MCF 10A (cell line): ENCODE measurements at places on chromosomes 1 and 21. TPM values are rescaled to one million over a fixed set of nuclear protein-coding genes. Genes with fewer than 3 reads are reported as not detected.
A peak's percentile ranks its signal among the peaks of the same experiment; 100 is the strongest.

LEFTY2 gene
- not detected in 2 replicates for total RNA-seq

LHX8 gene
- total RNA-seq: not detected in 2 replicates

CCDC27 gene
- not detected in 2 replicates for total RNA-seq

KCNE1 gene
- total RNA-seq: 0.14 and 0.20 TPM in 2 replicates

GRCh38 chr21:46603228-46603627, 1.7 kb downstream of the S100B start:
- peaks cover under 1% of the 10 kb centered on the region for H3K27me3 ChIP-seq
- no peaks in the 10 kb centered on the region for H3K36me3 ChIP-seq
- no peaks in the 10 kb centered on the region for H3K4me1 ChIP-seq

DNA sequence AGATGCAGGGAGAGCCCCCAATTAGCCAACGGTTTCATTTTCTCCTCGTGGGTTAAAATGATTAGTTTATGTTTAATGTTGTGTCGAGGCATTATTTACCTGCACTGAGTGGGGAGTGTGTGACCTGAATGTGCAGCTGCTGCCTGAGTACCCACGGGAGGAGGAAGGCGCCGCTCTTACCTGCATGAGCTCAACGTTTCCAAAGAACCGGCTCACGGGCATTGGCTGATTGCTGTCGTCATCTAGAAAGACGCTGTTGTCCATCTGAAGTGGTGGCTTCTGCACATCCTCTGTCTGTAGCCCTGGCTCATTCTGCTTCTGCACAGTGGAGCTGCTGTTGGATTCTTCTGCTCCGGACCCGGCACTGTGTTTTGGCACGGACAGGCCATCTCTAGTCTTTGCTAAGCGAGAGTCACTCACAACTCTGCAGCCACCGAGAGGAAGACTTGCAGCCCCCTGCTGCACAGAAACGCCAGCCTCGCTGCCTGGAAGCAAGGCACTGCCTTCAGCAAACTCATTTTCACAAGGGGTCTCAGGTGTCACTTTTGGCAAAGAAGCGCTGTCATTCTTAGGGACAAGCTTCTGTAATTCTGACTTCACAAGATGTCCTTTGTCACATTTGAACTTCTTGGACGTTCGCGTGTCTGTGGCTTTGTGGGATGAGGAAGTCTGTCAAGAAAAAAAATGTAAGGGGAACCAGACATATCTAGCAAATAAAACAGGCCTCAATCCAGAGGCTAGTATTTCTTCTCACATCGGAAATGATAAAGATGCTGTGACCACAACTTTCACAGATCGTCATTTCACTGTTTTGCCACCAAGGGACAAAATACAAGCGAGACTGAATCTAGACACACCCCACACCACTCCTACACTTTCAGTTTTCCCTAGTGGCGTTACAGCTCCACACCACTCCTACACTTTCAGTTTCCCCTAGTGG, 9.4 kb downstream of the C1orf174 start:
- H3K4me3 ChIP-seq: no peak overlapping the region
- no peak for DNase-seq
- H3K27ac ChIP-seq: no peak overlapping the region

- H3K27ac ChIP-seq: peak overlapping the region; percentile 99
- H3K36me3 ChIP-seq: peaks cover 8% of the 10 kb centered on the region
- H3K4me1 ChIP-seq: peaks cover 6% of the 10 kb centered on the region
- H3K27me3 ChIP-seq: no peaks in the 10 kb centered on the region
- DNase-seq: no peak
These were observed 57.0 kb downstream of the HLCS start for GRCh38 chr21:36909423-36909822.

- no peak overlapping the region for H3K27ac ChIP-seq
- H3K36me3 ChIP-seq: no peaks in the 10 kb centered on the region
- no peak for DNase-seq
- no peak overlapping the region for H3K4me3 ChIP-seq
- H3K4me1 ChIP-seq: peaks cover 14% of the 10 kb centered on the region
These were observed 235.2 kb downstream of the TRABD2B start for GRCh38 chr1:47761974-47762373.

DNA sequence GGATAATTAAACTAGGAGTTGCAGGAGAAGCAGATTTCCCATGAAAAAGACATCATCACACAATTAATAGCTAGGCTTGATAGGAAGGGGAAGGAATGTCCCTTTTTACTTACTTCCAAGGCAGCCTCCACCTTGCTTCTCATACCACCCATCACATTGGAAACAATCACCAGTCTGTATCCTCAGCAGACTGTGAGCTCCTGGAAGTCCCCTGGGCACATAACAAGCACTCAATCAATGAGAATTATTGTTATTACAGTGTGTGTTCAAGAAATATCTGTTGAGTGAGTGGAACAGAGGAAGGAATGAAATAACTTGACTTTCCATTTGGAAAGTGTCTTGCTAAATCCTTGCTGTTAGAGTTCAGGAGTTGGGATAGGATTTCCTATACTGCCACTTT, 36.2 kb downstream of the HIVEP3 start:
- H3K27me3 ChIP-seq: no peaks in the 10 kb centered on the region
- H3K36me3 ChIP-seq: no peaks in the 10 kb centered on the region
- no peak overlapping the region for H3K27ac ChIP-seq
- no peak for DNase-seq
- H3K4me1 ChIP-seq: no peaks in the 10 kb centered on the region
- H3K4me3 ChIP-seq: no peak overlapping the region

- H3K36me3 ChIP-seq: peaks cover 92% of the 10 kb centered on the region
- peak; percentile 38 for DNase-seq
- peaks cover 48% of the 10 kb centered on the region for H3K4me1 ChIP-seq
- peak overlapping the region; percentile 72 for H3K27ac ChIP-seq
- H3K27me3 ChIP-seq: no peaks in the 10 kb centered on the region
- peak overlapping the region; percentile 58 for H3K4me3 ChIP-seq
These were observed 48.0 kb downstream of the TOR3A start for GRCh38 chr1:179129702-179130473.

DNA sequence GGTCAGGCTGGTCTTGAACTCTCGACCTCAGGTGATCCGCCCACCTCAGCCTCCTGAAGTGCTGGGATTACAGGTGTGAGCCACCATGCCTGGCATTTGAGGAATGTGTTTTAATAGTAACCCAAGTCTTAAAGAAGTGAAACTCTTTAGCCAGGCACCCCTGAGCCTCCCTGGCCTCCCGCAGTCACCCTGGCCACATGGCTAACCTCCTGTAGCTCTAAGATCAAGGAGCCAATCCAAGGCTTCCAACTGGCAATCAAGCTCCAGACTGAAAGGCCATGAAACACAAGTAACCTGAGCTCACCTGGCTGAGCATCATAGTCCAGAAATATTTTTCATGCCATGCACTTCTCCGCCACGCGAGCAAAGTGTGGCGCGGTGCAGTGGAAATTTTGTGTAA, 84.3 kb downstream of the LTN1 start:
- no peaks in the 10 kb centered on the region for H3K4me1 ChIP-seq
- no peak for DNase-seq
- H3K27me3 ChIP-seq: no peaks in the 10 kb centered on the region
- no peak overlapping the region for H3K27ac ChIP-seq

- peak overlapping the region; percentile 89 for H3K27ac ChIP-seq
- no peaks in the 10 kb centered on the region for H3K27me3 ChIP-seq
- H3K36me3 ChIP-seq: peaks cover 17% of the 10 kb centered on the region
These were observed 1.2 kb upstream of the INAVA start for GRCh38 chr1:200893411-200893901.

DNA sequence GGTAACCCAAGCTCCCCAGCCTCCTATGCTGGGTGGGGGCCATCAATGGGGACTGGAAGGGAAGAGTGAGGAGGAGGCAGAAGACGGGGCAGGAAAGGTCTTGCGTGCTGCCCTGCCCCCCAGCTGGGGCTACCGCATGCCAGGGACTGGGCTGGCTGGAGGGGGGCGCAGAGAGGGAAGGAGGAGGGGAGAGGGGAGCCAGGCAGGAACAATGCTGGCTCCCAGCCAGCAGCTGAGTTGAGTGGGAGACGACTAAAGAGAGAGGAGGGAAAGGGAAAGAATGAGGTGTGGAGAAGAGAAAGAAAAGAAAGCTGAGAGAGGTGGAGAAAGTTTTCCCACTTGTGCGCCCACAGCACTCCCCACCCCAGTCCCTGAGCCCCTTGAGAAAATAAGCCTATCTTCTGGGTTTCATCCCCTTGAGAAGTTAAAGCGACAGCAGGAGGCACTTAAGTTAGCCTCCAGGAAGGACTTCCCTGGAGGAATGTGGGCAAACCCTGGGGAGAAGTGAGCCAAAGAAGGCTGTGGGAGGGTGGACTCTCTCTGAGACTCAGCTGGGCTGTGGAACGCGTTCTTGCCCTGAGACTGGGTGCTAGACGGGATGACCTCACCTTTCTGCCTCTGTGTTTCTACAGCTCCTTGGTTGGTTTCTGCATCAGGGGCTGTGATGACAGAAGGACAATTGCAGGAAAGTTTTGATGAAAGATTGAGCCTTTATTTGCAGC, 12.9 kb upstream of the NES start:
- no peak overlapping the region for H3K27ac ChIP-seq
- H3K4me1 ChIP-seq: peaks cover 26% of the 10 kb centered on the region
- no peak overlapping the region for H3K4me3 ChIP-seq
- no peaks in the 10 kb centered on the region for H3K36me3 ChIP-seq

GRCh38 chr1:243354511-243355153, 98.8 kb downstream of the SDCCAG8 start:
- H3K36me3 ChIP-seq: peaks cover 52% of the 10 kb centered on the region
- H3K27me3 ChIP-seq: no peaks in the 10 kb centered on the region
- no peak overlapping the region for H3K4me3 ChIP-seq
- H3K4me1 ChIP-seq: no peaks in the 10 kb centered on the region
- no peak for DNase-seq

GRCh38 chr21:42570841-42571387, 57.3 kb downstream of the SLC37A1 start:
- no peaks in the 10 kb centered on the region for H3K4me1 ChIP-seq
- H3K27ac ChIP-seq: no peak overlapping the region
- peaks cover 22% of the 10 kb centered on the region for H3K36me3 ChIP-seq
- DNase-seq: no peak
- no peak overlapping the region for H3K4me3 ChIP-seq
- H3K27me3 ChIP-seq: no peaks in the 10 kb centered on the region
